ENCODE measurements at places on chromosomes 12 and 14. TPM values are rescaled to one million over a fixed set of nuclear protein-coding genes. Genes with fewer than 3 reads are reported as not detected.

DNA sequence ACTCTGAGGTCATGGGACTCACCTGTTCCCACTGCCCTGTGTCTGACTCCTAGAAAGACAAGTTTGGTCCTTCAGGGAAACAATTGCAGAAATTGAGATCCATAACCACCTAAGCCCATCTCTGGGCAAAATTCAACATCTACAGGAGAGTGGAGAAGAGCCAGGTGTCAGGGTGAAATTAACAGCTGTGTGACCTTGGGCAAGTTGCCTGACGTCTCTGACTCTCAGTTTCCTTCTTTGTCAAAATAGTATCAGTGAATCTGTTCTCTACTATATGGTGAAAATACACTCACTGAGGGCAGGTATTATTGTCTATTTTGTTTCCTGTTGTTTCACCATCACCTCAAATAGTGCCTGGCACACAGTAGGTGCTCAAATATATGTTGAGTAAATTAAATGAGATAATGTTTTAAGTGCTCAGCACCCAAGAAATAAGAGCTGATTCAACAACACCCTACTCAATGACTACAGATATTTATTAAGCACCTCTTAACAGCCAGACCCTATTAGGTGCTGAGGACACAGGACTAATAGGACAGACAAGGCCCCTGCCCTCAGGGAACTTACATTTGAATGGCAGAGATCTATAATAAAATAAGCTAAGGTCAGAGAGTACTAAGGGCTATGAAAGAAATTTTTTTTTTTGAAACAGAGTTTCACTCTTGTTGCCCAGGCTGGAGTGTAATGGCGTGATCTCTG, 14.2 kb upstream of the IFT81 start:
- H3K27me3 ChIP-seq = no peaks in the 10 kb centered on the region
- no peak overlapping the region for H3K4me3 ChIP-seq
- peak overlapping the region; percentile 12 for H3K27ac ChIP-seq
- H3K36me3 ChIP-seq = no peaks in the 10 kb centered on the region
- DNase-seq = no peak

DNA sequence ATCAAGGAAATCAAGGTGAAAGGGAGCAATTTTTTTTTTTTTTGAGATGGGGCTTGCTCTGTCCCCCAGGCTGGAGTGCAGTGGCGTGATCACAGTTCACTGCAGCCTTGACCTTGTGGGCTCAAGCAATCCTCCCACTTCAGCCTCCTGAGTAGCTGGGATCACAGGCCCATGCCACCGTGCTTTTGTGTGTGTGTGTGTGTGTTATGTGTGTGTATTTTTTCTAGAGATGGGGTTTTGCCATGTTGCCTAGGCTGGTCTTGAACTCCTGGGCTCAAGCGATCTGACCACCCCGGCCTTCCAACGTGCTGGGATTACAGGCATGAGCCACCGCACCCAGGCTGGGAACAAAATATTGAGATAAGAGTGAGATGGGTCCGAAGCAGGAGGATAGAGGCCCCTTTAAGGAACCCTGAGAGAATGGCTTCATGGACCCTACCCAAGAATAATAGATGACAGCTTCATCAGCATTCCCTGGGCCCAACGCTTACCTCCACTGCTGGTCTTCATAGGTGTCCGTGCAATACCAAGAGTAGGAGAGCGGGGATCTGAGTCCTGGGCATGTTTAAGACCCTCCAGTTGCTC, 1.0 kb downstream of the CDCA3 start:
- H3K4me3 ChIP-seq = peak overlapping the region; percentile 94
- DNase-seq = no peak
- H3K4me1 ChIP-seq = peaks cover 37% of the 10 kb centered on the region
- H3K27ac ChIP-seq = peak overlapping the region; percentile 78
- no peaks in the 10 kb centered on the region for H3K27me3 ChIP-seq
- peaks cover 21% of the 10 kb centered on the region for H3K36me3 ChIP-seq

GRCh38 chr12:26636710-26637328, 196.2 kb downstream of the ITPR2 start:
- no peaks in the 10 kb centered on the region for H3K27me3 ChIP-seq
- peak overlapping the region; percentile 85 for H3K27ac ChIP-seq
- no peak for DNase-seq

- no peaks in the 10 kb centered on the region for H3K27me3 ChIP-seq
- H3K4me1 ChIP-seq = peaks cover 10% of the 10 kb centered on the region
- no peak overlapping the region for H3K27ac ChIP-seq
- H3K4me3 ChIP-seq = no peak overlapping the region
- no peak for DNase-seq
- no peaks in the 10 kb centered on the region for H3K36me3 ChIP-seq
These were observed 5.3 kb downstream of the FGF6 start for GRCh38 chr12:4440187-4440941.

DNA sequence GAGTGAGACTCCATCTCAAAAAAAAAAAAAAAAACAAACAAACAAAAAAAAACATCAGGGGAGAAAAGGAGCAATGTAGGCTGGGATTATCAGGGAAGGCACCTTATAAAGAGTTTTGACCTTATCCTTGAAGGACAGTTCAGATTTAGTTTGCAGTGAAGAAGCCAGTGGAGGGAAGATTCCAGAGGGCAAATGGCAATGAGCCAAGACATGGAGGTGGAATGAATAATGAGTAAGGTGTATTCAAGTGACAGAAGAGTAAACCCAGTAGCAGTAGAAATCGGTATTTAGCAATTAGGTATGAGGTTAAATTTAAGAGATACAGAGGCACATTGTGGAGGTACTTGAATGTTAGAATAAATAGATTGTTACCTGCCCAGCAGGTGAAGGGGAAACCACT, 2.2 kb upstream of the DUSP16 start:
- H3K27me3 ChIP-seq = peaks cover 5% of the 10 kb centered on the region
- H3K4me1 ChIP-seq = peaks cover 16% of the 10 kb centered on the region
- no peak for DNase-seq
- no peak overlapping the region for H3K27ac ChIP-seq
- H3K4me3 ChIP-seq = no peak overlapping the region

DNA sequence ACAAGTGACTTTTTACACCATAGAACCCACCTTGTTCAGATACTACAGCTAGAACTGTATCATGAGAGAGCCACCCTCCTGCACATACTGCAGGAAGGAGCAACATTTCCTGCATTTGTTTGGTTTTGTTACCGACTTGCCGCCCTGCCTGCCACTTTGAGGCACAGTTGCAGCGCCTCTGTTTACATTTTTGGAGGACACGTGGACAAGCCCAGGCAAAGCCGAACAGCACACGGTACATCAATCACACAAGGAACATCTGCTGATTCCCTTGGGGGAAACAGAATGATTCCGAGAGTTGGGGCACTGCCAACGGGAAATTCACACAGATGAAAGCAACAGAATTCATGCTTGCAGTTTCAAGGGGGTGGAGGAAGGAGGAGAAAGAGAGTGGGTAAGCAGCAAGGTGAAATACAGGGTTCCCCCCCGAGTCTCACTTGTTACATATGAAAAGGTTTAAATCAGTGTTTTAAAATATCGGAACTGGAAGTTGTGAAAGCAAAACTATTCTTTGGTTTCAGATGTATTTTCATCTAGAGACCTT, 110.7 kb downstream of the BTG1 start:
- DNase-seq = no peak
- no peaks in the 10 kb centered on the region for H3K36me3 ChIP-seq
- H3K27me3 ChIP-seq = no peaks in the 10 kb centered on the region

Gene SMCO2
- total RNA-seq = not detected

Gene DPPA3
- not detected for total RNA-seq

Gene PRMT5
- total RNA-seq = 42.0 TPM

All from chondrocyte (in vitro differentiated cells).